ENCODE measurements at places on chromosomes 2 and 18.

DNA sequence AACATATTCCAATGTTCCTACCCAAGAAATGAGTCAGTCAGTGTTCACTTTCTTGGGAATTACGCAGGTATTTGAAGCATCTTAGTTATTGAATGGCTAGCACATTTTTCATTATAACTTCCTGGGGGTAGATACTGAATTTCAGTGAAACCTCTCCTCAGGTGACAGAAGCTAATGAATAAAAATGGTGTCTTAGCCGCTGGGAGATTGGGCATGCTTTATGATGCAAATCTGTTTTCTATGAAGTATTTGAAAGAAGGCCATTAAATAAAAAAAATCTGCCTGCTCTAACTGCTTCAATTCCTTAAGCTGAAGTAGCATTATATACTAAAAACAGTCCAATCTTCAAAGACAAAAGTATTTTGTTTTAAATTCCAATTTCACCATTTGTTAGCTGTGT, 132.8 kb upstream of the CYRIA start:
- DNase-seq = no peak

- no peak for DNase-seq
Observed at GRCh38 chr2:109058191-109058632, 69.2 kb upstream of the EDAR start.

DNA sequence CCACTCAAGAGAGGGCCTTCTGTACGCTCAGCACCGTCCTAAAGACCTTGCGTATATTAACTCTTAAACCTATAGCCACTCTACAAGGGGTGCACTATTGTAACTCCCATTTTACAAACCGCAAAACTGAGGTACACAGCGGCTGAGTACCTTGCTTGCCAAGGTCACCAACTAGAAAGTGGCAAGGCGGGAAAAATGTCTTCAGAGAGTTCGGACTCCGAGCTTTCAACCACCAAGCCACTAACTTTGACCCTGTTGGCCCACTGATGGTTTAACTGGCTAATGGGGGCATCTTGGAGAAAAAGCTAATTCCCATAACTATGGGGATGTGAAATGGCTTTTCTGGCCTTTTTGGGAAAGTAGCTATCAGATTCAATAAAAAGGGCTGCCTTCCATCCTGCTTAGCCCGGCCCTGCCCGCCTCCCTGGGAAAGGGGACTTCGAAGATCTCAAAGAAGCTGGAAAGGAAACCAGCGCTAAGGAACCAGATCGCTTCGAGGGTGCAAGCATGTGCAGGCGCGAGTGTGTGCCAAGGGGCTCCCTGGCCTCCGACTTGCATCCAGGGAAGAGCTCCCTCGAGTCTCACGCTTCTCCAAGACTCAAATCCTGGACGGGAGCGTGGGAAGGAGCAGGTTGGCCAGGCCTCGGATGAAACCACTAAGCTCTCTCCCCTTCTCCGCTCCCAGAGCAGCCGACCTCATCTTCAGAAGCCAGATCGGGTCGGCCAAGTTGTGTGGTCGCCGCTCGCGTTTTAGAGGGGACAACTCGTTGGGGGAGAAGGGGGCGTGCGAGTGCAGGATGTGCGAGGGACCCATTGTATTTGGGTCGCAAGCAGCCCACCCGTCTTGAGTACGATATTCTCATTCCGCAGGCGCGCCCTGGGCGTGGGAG, 2.2 kb upstream of the SP5 start:
- no peak for DNase-seq

- DNase-seq = no peak
Observed at GRCh38 chr2:162148956-162149355, 3.1 kb downstream of the GCG start.

DNA sequence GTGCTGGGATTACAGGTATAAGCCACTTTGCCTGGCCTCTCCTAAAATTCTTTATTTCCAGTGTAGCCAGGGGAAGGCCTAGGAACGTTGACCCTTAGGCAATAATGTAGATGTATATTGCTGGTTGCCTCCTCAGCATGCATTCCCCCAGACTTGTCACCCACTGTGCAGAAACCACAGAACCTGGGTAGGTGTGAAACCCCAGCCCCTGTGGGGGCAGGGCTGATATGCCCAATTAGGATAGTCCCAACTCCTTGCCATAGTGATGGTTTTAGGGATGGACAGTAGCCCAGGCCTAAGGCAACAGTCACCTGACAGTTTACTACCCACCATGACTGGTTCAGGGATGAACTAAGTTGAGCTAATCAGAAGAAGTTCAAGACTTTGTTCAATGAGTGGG, 57.7 kb downstream of the TMEM247 start:
- no peak for DNase-seq

- DNase-seq = no peak
Observed at GRCh38 chr2:45401431-45401922, 209.6 kb downstream of the SRBD1 start.

GRCh38 chr2:4882941-4883340, 809.2 kb upstream of the SOX11 start:
- DNase-seq = no peak

DNA sequence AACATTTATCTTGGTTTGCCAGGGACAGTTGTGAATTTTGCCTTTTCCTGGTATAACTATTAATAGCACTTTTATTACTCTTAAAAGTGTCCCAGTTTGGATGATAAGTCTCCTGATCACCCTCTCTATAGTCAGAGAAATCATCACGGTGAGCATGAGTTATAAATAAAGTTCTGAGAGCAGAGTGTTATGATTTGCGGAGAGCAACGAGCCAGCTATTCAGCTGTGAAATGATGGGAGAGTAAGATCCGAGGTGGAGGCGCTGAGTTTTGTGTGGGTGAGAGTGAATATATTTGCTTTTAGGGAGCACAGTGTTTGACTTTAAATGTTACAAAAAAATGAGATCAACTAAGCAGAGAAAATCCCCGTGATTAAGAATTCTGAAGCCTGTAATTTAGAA, 179.6 kb downstream of the DSC3 start:
- DNase-seq = no peak

GRCh38 chr2:157696036-157696435, 67.4 kb upstream of the ACVR1C start:
- DNase-seq = no peak

DNA sequence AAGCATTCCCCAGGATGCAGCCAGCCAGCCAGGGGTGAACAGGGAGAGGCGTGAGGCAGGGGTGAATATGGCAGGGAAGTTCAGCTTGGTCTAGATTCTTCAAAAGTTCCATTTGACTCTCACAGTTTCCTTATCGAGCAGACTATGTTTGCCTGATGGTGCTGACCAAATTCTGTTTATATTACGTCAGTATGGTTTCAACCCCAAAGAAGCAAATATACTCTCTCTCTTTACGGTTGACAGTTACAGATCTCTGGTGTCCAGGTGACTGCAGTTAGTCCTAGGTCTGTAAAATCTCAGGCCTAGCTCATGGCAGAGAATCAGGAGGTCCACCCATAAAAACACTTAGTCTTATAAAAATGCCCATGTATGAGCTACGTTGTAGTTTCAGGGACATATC, 38.3 kb upstream of the DNMT3A start:
- DNase-seq = no peak

- no peak for DNase-seq
Observed at GRCh38 chr18:27970321-27970720, 206.6 kb downstream of the CDH2 start.

GRCh38 chr18:74498712-74499627, 2.8 kb downstream of the CNDP2 start:
- DNase-seq = peak; percentile 88

DNA sequence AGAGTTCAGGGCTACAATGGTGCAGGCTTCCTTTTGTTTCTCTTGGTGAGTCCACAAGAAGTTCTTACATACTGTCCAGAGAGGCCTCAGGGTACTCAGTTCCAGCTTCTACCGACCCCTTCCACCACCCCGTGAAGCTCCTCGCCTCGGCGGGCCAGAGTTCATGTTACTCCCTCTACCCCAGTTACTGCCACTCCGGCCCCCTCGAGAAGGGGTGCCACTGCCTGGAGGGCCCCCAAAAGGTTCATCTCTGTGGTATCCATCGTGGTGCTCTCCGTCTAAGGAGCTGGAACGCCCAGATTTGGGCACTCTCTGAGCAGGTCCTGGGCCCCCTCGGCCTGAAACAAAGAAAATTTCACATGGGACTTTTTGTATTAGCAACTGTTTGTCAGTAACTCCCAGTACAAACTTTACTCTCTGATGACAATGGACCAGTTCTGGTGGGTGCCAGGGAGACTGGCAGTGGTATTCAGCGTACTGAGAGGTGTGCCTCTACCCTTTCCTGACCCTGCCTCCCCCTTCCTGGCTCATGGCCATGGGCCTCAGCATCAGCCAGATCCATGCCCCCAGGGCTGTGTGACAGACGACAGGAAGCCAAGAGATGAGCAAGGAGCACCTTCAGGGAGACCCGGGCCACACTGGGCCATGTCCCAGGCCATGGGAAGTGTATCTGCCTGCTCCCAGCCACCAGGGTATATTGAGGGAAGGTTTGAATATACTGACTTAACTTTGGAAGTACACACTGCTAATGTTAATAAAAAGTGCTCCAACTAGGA, 5.1 kb downstream of the SFT2D3 start:
- DNase-seq = no peak

All from activated CD4-positive, alpha-beta T cell treated with anti-CD3 and anti-CD28 coated beads, Interleukin-10, Interleukin-2, amounts not matched to agents 100 ng/mL and 50 ng/mL, durations not matched to agents 16 hours and 8 hours (primary cell).